ENCODE measurements at places on chromosomes 3 and 15.

DNA sequence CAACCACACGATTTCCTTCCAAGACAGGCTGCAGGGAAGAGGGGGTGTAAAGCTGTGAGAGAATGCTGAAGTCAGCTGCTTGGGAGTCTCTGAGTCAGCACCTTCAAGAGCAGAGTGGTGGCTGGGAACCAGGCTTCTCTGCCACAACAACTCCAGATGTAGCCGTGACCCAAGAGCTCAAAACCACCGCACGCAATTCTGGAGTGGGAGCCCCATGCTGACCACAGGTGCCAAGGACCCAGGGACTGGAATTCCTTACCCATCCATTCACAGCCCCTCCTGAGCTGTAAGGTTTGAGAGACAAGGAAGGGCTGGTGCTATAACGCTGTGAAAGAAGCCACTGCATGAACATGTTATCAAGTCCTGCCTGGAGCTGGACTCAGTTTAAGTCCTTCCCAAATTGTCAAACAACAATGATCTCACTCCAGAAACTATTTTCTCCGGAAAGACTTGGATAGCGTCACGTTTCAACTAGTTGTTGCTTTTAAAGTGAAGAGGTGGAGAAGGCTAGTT is 61.4 kb downstream of the UMPS start:
- DNase-seq, result no peak

- DNase-seq, result no peak
These were observed 8.7 kb downstream of the LIMD1 start for GRCh38 chr3:45603226-45603625.

GRCh38 chr3:189365609-189366564 is 194.1 kb downstream of the TPRG1 start:
- DNase-seq, result no peak

DNA sequence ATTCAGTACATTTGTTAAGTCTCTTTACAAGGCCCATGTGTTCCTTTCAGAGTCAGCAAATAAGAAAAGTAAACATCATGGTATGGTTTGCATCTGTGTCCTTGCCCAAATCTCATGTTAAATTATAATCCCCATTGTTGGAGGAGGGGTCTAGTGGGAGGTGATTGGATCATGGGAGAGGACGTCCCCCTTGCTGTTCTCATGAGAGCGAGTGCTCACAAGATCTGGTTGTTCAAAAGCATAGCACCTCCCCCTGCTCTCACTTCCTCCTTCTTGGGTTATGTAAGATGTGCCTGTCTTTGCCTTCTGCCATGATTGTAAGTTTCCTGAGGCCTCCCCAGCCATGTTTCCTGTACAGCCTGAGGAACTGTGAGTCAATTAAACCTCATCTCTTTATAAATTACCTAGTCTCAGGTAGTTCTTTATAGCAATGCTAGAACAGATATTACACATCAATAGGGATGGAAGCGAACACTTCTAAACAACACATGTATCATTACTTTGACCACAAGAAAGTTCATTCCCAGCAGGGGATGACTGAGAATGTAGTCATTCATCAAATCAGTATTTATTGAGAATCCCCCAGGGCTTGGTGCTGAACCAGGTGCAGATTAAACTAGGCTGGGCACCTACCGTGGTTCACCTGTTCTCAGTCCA is 4.1 kb downstream of the EFCAB12 start:
- DNase-seq, result no peak

DNA sequence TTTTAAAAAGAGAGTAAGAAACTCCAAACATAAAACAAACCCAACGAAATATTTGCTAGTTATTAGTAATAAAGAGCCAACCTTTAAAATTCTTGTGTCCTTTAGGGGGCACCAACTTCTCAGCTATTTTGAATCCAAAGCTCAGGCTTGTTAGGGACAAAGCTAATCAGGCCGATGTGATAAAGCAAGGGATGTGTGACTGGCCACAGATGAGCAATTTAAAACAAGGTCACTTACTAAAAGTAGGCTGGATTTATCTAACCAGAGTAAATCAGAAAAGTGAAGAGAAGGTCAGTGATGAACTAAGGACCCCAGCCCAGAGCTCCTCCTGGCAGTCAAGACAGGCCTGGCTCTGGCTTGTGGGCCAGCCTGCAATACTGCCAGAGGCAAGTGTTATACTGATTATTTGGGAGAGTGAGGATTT is 108.5 kb downstream of the CYP19A1 start:
- no peak for DNase-seq

DNA sequence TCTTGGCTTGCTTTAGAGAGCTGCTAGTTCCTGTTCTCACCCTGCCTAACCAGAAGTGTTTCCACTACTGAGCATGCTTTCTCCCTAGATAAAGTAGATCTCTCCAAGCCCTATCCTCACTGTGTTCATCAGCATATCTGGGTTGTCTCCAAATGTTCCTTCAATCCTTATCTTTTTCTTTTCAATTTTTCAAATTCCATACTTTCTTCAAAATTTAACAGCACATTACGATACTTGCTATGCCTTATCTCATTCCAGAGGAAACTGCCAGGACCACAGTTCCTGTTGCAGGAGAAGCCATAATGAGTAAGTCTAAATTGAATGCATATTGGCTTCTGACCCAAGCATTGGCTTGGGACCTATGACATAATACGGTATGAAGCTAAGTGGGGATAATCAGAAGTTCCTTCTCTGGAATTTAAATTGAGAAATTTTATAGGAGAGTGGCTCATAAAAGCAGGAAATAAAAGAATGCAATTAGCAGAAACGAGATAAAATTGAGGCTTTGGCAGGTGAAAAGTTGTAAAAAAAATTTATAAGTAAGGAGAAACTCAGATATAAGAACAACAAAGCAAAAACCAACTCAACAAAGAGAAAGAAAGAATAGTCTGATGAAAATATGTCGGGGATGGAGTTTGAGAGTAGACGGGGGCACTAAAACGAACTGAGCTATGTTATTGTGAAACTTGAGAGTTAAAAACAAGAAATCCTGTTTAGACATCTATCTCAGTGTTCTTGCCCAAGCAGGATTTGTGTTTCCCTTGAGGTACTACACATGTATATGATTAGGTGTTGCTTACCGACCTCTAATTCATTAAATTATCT is 631.7 kb upstream of the CCDC54 start:
- no peak for DNase-seq

DNA sequence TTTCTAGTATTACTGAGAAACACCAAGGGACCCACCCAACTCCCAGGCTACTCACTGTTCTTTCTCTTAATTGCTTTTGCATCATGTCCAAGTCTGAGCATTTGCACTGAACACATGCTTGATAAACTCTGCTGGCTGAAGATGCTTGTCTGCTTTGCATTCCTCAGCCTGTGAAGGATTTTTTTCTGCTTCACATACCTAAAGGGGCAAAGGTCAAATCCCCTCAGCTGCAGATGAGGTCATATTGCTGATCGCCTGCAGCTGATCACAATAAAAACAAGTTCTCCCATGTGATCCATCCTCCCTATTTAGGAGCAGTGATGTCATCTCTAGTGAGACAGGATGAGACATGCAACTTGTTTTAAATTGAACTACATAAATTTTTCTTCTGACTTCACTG is 84.6 kb upstream of the DCBLD2 start:
- DNase-seq, result no peak

DNA sequence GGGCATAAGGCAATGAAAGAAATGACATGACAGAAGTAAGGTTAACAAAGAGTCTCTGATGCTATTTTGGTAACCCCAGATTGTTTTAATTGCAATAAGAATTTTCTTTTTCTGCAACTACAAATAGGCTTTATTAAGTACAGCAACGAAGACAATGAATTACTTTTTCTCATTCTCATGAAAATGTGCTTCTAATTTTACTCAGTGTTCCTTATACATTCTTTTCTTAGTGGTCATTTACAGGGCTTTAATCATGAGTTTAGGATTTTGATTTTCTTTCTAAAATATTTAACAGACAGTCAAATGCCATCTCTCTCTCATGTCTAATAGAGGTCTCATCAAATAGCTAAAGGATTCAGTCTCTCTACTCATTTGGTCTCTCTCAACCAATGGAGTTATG is 452.1 kb downstream of the RAP2B start:
- no peak for DNase-seq

DNA sequence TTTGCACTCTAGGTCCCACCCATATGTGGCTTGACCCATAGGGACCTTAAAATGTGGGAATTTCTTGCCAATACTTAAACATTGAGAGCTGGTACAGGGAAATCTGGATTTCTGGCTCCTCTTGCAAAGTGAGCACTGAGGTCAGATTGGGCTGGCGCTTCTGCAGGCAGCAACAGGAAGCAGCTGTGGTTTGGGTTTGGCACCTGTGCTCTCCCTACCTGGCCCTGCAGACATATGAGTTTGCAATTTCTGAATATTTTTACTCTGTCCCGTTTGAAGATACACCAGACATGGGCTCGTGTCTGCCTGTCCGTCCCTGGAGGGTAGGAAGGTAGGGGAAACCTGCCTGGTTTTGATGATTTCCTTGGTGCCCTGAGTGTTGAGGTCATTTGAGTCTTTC is 74.8 kb upstream of the SEC13 start:
- DNase-seq, result no peak

DNA sequence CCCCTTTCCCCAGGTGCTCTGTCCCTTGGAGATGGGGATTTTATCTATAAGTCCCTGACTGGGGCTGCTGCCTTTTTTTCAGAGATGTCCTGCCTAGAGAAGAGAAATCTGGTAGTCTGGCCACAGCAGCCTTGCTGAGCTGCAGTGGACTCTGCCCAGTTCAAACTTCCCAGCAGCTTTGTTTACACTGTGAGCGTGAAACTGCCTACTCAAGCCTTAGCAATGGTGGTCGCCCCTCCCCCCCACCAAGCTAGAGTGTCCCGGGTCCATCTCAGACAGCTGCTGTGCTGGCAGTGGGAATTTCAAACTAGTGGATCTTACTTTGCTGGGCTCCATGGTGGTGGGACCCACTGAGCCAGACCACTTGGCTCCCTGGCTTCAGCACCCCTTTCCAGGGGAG is 38.9 kb downstream of the TMEM266 start:
- no peak for DNase-seq

- no peak for DNase-seq
These were observed 84.4 kb downstream of the SEMA5B start for GRCh38 chr3:122942937-122943827.

- DNase-seq, result no peak
These were observed 15.2 kb downstream of the FSTL1 start for GRCh38 chr3:120435621-120436020.

GRCh38 chr3:190339130-190339529 is 16.9 kb upstream of the CLDN1 start:
- no peak for DNase-seq

DNA sequence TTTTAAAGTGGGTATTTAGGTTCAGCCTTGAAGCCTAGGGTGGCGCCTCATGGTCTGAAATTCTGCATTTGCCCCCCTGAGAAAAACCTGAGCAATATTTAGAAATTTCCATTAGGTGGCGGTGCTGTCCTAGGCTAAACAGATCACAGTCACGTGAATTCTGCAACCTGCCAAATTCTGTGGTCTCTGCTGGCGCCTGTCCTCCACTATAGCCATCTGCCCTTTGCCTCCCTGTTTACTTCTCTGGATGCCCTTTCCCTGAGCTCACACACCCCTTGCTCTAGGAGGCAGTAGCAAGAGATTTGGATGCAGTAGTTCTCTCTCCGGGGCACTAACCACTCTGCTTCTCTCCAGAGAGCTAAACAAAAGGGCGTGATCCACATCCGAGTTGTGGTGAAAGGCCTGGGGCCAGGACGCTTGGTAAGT is 9.1 kb downstream of the MRPS11 start:
- DNase-seq, result no peak

- DNase-seq, result no peak
These were observed 81.8 kb upstream of the TNFSF10 start for GRCh38 chr3:172604895-172605646.

GRCh38 chr15:64845831-64846595 is 4.3 kb downstream of the PLEKHO2 start:
- no peak for DNase-seq

DNA sequence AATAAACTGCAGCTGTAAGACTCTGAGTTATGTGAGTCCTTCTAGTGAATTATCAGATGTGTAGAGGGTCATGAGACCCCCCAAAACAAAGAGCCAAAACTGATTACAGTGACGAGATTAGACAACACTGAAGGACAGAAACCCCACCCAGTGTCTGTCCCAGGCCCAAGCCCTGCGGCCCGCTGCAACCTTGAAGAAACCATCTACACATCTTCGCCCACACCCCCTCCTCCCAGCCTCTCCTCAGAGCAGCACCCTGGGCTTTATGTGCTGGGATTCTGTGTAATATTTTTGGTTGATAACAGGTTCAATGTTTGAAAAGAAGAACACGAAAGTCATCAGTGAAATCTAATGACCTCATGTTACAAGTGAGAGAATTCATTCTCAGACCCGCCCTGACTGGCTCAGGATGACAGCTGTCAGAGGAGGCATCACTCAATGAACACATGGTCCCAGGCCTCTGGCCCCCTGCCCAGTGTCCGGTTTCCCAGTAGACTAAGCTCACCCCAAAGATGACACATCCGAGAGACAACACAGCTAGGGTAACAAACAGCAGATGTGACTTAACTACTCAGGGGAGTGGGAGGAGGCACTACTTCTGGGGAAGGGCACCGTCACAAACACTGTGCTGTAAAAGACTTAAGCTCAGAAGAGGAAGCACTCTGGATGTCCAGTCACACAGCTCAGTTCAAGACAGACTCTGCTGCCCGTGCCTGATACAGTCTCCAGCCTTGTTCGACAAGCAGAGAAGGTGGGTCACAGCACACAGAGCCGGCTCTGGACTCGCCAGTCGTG is 48.9 kb downstream of the NIPA2 start:
- no peak for DNase-seq

- no peak for DNase-seq
These were observed 73.6 kb upstream of the SNTN start for GRCh38 chr3:63578858-63579257.

- no peak for DNase-seq
These were observed 19.7 kb upstream of the CLN6 start for GRCh38 chr15:68249058-68249713.

- no peak for DNase-seq
These were observed 68.5 kb upstream of the CCDC54 start for GRCh38 chr3:107308716-107309115.

DNA sequence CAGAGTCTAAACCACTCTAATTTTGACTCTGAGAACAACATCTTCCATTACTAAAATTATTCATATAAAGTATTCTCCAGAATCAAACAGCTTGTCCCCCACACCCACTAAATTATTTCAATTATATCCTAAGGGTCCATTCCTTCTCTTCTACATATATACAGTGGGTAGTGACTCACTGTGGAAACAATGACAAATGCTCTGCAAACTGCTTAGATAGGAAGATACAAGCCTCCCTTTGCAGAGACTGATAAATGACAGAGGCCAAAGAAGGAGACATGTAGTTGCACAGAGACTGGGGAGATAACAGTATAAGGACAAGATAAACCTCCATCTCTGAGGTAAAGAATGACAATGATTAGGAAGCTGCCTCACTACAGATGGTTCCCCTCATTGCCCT is 1087.4 kb downstream of the AGBL1 start:
- DNase-seq, result no peak

All from stimulated activated CD8-positive, alpha-beta memory T cell treated with anti-CD3 and anti-CD28 coated beads, Interleukin-2, amount 100 ng/mL, for 1 hour (primary cell).